NCI-H1694 treated with DMSO at 0.1 percent for 48 hours (cell line): ENCODE measurements at places on chromosomes 12 and 14.
A peak's percentile ranks its signal among the peaks of the same experiment; 100 is the strongest.

DNA sequence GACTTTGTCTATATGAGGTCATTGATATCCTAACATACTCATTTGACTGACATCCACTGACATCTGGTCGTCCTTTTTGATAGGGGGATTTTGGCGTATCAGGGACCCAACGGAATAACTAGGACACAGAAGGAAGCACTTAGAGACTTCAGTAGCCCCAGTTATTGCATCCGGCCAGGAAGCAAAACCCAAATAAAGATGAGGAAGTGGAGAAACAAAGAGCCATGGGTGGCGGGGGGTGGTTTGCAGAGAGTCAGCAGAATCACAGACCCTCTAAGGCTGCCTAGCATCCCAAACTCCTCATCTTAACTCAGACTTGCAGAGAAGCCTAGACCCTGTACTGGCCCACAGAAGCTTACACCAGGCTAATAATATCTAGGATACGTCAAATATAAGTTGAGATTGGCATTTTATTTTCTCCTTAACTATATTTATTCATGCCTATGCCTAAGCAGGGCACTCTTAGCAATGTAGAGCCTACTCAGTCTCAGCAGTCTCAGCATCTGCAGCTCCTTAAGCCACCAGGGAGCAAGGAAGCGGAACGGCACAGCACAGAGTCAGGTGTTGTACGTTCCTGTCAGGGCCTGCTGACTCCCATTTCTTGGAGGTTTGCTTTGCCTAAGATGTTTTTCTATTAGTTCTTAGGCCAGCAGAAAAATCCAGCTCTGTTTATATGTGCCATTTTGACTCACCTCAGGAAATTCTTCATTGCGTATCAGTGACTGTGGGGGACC, 45.1 kb downstream of the KCNA1 start:
- no peak for DNase-seq

DNA sequence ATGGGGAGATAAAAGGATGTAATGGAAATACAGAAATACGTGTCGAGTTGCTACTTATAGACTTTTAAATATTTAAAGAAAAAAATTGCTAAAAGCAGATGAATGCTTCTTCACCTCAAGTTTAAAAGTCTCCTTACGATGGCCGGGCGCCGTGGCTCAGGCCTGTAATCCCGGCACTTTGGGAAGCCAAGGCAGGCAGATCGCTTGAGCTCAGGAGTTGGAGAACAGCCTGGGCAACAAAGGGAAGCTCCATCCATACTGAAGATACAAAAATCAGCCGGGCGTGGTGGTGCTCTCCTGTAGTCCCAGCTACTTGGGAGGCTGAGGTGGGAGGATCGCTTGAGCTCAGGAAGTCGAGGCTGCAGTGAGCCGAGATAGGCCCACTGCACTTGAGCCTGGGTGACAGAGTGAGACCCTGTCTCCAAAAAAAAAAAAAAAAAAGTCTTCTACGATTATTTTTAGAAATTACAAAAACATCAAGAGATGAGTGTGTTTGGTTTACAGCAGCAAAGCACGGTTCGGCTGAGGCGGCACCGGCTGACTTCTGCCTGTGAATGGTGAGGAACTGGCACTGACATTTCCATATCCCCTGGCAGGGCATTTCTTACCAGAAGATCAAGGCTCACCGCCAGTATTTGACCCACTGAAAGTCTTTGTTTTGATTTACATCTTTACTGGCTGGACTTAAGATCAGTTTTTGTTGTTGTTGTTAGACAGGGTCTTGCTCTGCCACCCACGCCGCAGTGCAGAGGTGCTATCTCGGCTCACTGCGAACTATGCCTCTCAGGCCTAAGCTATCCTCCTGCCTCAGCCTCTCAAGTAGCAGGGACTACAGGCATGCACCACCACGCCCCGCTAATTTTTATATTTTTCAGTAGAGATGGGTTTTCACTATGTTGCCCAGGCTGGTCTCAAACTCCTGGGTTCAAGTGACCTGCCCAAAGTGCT, 3.9 kb upstream of the MTA1 start:
- no peak for DNase-seq

DNA sequence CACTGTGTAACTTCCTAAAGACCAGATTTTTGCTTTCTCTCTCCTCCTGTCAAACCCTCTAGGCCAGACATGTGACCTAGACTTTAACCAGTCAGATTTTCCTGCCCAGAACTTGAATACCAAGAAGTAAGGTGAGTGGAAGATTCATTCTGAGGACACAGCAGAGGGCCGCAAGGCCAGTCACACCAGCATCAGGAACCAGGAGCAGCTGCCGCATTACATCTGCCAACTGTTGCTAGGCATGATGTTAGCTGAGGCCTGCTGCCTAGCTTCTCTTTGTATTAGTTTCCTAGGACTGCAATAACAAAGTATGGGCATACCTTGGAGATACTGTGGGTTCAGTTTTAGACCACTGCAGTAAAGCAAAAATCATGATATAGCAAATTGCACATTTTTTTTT, 101.9 kb upstream of the BMP4 start:
- no peak for DNase-seq

DNA sequence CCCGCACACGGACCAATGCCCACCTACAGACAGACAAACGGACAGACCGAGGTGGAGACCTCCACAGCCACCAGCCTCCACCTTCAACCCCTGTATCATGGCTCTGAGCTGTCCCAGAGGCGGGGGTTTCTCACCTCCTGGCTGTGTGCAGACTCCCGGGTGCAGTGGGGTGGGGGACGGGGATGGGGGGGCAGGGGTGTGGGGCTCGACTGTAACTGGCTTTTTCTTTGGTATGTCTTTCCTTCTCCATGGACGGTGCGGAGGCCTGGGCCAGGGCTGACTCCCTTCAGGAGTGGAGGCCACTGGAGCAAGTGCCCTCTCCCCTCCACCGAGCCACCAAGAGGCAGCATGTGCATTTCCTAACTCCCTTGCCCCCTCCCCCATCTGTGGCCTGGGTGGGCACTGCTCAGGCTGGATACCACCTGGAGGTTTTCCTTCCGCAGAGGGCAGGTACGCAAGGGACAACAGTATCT, 122.6 kb downstream of the ESRRB start:
- DNase-seq = no peak

- no peak for DNase-seq
Measured at GRCh38 chr12:51752234-51752889, 96.2 kb downstream of the FIGNL2 start.

DNA sequence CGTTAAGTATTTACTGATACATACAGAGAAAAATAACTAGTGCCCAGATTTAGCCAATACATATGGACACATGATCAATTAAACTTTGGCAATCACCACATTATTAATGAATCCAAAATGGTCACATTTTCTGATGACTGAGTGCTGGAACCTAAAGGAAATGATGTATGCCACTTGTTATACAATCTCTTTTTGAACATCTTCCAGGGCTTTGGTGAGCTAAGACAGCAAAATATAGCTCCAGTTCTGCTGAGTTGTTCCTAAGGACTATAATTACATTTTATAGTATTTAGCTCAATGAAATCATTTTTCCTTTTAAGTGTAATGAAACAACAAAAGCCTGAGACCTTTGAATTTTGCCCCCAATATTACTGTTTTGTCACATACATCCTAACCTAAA, 329.1 kb upstream of the ATP2B1 start:
- no peak for DNase-seq

DNA sequence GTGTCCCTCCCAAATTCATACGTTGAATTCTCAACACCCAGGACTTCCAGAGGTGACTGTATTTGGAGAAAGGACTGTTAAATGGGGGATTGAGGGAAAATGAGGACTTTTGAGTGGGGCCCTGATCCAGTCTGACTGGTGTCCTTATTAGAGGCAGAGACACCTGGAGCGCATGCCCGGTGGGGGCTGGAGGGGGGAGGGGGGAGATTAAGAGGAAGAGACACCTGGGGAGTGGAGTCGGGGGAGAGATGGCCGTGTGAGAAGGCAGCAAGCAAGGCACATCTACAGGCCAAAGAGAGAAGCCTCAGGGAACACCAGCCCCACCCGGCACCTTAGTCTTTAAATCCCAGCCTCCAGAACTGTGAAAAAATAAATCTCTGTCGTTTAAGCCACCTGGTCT, 209.7 kb downstream of the SLC41A2 start:
- no peak for DNase-seq

- DNase-seq = no peak
Measured at GRCh38 chr12:117148642-117149041, 41.6 kb downstream of the FBXO21 start.

- DNase-seq = no peak
Measured at GRCh38 chr12:113643177-113643974, 171.7 kb upstream of the LHX5 start.

GRCh38 chr12:78568321-78569020, 296.1 kb upstream of the SYT1 start:
- DNase-seq = no peak

- DNase-seq = peak; percentile 47
Measured at GRCh38 chr12:104742551-104743201, 215.4 kb downstream of the SLC41A2 start.

DNA sequence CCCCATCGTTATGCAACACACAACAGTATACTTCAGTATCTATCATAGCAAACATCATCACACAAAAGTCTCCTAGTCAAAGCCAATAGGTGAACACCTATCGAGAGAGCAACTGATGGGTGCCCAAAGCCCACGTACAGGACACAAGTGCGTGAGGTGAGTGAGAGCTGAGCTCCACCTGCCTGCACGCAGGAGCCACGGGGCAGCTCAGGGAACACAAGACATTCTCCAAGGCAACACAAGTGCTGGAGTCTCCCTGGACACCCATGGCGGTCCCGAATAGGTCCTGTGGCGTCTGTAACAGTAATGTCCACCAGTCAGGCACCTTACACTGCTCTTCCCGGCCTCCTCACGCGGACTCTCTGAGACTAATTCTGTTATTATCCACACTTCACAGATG, 44.3 kb downstream of the CDC42BPB start:
- no peak for DNase-seq

DNA sequence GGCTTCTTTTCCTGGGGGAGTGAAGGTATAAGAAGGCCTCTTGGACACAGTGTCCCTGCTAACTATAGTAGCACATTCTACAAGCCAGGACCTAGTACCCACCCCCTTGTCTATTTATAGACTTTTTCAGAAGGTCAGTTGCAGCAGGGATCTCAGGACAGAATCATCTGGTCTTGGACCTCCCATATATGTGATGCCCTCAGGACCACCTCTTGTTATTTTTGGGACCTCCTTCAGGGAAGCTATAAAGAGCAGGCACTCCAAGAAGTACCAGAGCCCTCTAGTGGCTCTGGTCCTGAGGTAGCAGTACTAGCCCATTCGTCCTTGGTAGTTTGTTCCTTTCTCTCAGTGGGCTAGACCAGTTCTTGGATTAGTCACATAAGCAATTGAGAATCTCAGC, 4.3 kb downstream of the COQ10A start:
- no peak for DNase-seq
